ENCODE measurements at places on chromosomes 12 and 14.

GRCh38 chr14:54944737-54945391 lies 42.2 kb upstream of the GCH1 start:
- no peak for DNase-seq

DNA sequence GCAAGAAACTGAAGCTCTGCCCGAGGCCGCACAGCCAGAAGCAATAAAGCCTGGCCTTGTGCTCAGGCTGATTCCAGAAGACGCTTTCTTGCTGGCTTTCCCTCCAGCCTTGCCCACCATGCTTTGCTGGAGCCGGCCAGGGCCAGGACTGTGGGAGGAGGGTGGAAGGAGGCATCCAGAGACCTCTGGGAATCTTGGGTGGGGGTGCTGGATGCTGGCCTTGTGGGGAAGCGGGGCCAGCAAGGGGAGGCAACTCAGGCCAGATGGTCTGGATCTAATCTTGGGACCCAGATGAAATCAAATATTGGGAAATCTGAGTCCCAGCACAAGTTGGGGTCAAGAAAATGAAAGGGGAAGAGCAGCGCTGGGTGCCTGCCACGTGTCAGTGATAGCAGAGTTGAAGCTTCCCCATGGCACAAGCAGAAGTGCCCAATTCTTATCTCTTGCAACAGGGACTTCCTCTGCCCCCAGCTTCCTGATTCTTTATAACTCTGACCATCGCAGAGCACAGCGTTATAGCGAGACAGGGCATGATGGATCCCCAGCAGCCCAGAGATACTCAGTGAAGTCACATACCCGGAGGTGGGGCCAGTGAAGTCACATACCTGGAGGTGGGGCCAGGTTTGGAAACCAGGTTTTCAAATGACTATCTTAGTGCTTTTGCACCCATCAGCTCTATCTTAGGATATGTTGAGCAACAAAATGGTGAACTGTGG lies 6.4 kb upstream of the RABGGTA start:
- no peak for DNase-seq

DNA sequence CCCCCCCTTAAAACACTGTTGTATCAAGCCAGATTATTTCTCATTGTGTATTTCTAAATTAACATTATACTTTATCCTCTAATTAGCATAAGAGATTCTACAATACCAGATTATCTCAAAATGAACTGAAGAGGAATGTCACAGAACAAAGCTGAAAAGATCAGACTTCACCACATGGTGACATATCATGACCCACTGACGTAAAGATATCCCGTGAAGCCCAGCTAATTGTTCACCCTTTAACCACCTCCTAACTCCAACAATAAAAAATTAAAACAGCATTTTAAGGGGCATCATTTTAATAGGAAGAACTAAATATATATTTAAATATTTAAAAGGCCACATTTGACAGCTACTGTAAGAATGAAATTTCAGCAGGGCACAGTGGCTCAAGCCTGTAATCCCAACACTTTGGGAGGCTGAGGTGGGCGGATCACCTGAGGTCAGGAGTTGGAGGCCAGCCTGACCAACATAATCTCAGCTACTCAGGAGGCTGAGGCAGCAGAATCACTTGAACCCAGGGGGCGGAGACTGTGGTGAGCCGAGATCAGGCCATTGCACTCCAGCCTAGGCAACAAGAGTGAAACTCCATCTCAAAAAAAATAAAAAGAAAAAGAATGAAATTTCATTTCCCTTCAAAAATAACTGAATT lies 29.0 kb downstream of the CDK17 start:
- DNase-seq = no peak

DNA sequence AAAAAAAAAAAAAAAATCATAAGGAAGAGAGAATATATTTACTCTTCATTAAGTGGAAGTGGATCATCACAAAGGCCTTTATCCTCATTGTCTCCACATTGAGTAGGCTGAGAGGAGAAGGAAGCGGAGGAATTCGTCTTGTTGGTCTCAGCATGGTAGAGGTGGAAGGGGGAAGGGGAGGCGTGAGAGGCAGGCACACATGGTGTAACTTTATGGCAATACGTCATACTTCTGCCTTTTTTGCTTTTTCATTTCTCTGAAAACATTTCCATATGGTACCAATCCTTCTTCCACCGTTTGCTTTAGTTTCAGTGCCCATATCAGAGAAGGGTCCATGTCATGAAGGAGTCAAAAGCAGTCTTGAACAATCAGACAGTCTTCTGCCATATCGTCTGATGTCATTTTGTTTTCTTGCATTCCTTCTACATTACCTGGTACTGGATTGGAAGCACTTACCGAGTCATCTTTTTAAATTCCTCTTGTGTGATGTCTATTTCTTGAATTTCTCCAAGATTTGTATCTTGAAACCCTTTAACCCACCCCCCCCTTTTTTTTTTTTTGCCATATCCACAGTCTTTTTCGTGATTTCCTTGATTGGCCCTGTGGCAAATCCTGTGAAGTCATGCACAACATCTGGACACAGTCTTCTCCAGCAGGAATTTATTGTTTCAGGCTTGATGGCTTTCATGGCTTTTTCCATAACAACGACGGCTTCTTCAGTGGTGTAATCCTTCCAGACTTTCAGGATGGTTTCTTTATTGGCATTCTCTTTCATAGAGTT lies 8.9 kb downstream of the FUT8 start:
- no peak for DNase-seq

DNA sequence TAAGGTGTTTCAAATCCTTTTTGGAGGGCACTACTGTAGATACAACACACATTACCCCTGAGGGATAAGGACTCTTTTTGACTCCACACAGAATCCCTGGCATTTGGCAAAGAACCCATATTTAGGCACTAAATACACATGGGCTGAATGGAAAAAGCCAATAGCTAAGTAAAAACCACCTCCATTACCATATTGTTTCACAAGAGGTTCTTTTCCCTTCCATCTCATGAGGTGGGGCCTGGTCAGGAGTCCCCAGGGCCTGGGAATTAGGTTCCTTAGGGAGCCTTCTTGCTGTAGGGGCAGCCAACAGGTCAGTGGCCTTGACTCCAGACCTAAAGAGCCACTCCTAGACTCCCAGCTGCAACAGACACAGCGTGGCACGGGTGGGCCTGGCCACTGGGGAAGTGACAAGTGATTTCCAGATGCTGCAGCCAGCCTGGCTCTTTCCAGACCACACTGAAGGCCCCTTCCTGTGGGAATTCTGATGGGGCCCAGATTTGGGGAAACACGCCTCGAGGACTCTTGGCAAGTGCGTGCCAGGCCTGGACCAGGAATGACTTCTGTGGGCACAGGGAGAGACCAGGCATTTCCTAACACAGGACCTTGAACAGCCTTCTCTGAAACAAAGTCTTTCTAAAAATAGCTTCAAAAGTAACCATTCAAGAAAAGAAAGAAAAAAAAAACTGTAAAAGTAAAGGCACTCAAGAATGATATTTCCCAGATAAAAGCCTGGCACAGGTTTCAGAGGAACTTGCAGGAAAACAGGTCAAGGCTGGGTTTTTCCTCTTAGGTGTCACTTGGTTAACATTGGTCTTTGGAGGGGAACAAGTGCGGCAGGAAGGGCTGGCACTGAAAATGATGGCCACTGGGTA lies 18.1 kb downstream of the SSH1 start:
- DNase-seq = no peak

DNA sequence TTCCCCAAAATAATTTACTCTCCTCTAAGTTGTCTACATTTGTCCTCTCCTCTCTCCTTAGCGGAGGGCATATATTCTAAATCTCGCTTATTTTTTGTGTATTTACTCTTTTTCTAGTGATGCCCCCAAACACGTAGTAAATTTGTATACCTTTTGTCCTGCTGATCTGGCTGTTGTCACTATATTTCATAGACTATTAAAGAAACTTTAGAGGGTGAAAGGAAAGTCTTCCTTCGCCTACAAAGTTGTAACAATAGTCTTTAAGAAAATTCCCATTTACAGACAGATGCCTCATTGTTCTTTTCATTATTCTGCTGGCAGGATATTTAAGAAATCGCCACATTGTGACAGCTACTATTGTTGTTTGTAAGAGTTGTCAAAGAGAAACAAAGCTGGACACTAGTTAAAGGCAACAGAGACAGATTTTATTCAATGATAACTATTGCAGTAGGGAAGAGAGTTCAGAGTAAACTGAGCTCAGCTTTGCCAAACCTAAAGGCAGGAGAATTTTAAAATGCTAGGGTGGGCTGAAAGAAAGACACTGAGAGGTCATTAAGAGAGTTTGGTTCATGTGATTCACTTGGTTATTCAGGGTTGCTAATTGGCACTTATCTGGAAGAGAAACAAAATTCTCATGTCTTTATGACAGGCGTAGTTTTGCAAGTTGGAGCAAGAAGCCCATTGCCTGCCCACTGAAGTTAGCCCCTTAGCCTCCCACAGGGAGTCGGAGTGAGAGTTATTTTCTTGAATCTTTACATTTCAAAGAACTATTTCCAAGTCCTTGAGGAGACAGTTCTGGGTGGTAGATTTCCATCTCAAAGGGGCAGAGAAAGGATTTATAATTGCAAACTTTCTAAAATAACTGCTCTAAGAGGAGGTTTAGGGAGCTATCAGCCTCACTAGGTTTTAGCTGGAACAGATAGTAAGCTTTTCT lies 1272.5 kb upstream of the SEL1L start:
- DNase-seq = no peak

DNA sequence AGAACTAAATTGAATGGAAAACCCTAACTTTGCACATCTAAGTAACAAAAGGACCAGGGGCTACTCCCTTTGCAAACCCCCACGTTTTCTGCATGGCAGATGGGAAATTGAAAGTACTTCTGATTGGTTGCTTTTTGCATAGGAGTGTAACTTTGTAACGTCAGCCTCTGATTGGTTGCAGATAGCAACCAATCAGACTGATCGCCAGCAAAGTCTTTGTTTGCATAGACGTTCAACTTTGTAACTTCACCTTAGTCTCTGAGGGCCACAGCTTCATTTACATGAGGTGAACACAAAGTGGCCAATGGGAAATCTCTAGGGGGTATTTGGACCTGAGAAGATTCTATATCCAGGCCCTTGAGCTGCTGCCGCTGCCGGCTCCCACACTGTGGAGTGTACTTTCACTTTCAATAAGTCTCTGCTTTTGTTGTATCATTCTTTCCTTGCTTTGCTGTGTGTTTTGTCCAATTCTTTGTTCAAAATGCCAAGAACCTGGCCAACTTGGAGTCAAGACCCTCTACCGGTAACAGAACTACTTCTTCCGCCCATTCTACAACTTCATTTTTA lies 102.5 kb upstream of the PRICKLE1 start:
- DNase-seq = no peak

GRCh38 chr12:12506496-12506890 lies 56.2 kb downstream of the DUSP16 start:
- DNase-seq = no peak

DNA sequence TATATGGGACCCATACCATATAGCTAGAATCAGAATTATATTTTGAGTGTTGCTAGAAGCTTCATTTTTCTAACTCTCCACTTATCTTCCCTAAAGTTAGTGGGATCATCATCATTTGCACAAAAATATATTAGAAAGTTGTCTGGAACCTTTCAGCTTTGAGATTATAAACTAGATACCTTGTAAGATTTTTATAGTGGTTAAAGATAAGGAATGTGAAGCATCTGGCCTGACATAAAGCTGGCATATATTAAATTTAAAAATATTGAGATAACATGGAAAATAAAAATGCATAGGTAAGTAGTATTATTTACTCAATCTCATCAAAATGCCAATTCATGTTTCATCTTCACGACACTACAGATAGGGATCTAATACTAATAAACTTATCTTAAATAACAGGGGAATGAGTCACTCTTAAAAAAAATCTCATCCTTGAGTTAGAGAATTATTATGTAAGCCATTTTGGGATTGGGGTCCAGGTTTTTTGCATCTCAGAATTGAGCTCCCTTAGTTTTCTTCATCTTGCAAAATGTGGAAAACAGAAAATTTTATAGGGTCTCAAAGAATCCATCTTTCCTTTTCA lies 318.5 kb downstream of the KCNC2 start:
- DNase-seq = no peak

DNA sequence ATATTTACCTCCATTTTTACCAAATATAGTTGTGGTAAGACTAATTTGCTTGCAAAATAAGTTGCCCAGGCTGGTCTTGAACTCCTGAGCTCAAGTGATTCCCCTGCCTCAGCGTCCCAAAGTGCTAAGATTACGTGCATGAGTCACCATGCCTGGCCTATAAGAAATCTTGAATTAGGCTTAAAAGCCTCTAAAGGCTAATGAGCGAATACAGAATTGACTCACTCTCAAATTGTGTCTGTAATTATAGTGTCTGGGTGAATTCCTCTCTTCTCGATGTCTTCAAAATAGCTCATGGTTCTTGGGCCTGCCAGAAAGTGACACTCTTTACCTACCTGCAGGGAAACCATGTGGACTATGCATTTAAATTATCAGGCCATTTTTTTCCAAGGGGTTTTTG lies 403.5 kb downstream of the SLC16A7 start:
- DNase-seq = no peak

- no peak for DNase-seq
Measured at GRCh38 chr12:12979126-12979525, 20.9 kb downstream of the HEBP1 start.

DNA sequence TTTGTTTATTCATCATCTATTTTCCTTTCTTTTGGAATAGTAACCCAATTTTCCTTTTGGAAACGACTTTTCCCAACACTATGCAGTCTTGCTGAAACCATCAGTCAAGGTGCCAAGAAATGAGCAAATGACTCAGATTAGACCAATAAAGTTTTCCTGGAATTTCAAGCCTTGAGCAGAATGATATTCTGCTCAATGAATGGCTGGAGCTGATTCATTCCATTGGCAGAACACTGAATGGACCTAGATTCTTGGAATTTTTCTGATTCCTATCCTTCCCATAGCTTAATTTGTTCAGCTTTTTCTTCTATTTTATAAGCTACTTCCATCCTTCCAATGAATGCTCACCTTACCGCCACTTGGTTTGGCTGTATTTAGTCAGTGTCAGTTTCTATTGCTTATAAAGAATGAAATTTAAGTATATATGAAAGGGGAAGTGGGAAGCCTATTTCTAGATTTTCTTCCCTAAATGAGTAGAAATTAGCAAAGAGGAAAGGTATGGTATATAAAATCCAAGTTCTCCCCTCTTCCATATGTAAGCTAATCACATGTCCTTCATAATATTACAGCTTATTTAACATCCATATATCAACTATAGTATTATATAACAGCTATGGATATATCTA lies 89.0 kb downstream of the C14orf39 start:
- no peak for DNase-seq

DNA sequence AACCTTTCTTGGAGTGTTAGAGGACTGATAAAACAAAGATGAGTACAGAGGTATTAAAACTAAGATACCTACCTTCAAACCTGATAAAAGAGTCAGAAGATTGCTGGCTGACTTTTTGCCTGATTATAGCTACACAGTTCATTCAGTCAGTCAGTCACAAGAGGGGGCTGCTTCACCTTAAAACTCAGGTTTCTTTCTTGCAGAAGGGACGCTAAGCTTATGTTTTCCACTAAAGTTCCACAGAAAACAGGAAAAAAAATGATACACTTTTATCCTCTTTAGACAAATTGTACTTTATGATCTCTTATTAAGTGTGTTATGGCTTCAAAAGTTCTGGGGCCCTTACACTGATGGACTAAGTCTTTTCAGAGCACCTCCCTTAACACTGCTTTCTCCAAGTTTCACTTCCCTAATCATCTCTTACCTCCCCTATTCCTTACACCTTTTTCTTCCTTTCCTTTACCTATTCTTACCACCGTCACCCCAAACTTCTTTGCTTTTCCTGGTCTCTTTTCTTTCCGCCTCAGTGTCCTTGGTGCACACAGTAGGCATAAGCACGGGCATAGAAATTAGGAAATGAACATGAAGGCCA lies 448.7 kb upstream of the OR4E1 start:
- DNase-seq = no peak

- no peak for DNase-seq
Measured at GRCh38 chr14:53533384-53533970, 380.4 kb upstream of the DDHD1 start.

GRCh38 chr12:10214136-10214894 lies 1.6 kb downstream of the GABARAPL1 start:
- DNase-seq = no peak

Measured in stimulated activated CD4-positive, alpha-beta T cell treated with anti-CD3 and anti-CD28 coated beads, Interleukin-1b, Interleukin-23, amount 100 ng/mL, for 24 hours (primary cell).